ENCODE measurements at places on chromosomes 12 and 14. TPM values are rescaled to one million over a fixed set of nuclear protein-coding genes. Genes with fewer than 3 reads are reported as not detected.

The FIGNL2 gene
- 0.17 TPM for total RNA-seq

The TMTC2 gene
- 9.0 TPM for total RNA-seq

The TSHR gene
- not detected for total RNA-seq

The ACSS3 gene
- total RNA-seq: 32.9 TPM

The NR4A1 gene
- total RNA-seq: 2.1 TPM

The CLEC2B gene
- 15.7 TPM for total RNA-seq

The CLECL1 gene
- not detected for total RNA-seq

The GALNT16 gene
- total RNA-seq: 8.5 TPM

The TPH2 gene
- total RNA-seq: not detected

The REM2 gene
- total RNA-seq: 0.26 TPM

The GNB3 gene
- 1.3 TPM for total RNA-seq

The NAB2 gene
- 62.7 TPM for total RNA-seq

The NPFF gene
- not detected for total RNA-seq

The INSM2 gene
- total RNA-seq: not detected

The PTPRQ gene
- total RNA-seq: 1.3 TPM

The BAG5 gene
- 28.8 TPM for total RNA-seq

The SYCP3 gene
- 0.26 TPM for total RNA-seq

The KRT74 gene
- total RNA-seq: not detected

The TSPAN8 gene
- under 0.01 TPM for total RNA-seq

The GALC gene
- total RNA-seq: 18.7 TPM

The DAO gene
- not detected for total RNA-seq

The EML5 gene
- 0.66 TPM for total RNA-seq

The MLXIP gene
- 17.0 TPM for total RNA-seq

The TCL1A gene
- total RNA-seq: not detected

The KCNH5 gene
- total RNA-seq: 1.0 TPM

The RTL1 gene
- total RNA-seq: not detected

The TSFM gene
- total RNA-seq: 15.5 TPM

The ATL1 gene
- 16.2 TPM for total RNA-seq

The APEX1 gene
- 66.6 TPM for total RNA-seq

The FAM181A gene
- total RNA-seq: not detected

The SOAT2 gene
- not detected for total RNA-seq

The PUS7L gene
- 14.4 TPM for total RNA-seq

The GDF3 gene
- not detected for total RNA-seq

The CCDC175 gene
- not detected for total RNA-seq

The IL26 gene
- not detected for total RNA-seq

The PSME1 gene
- 172 TPM for total RNA-seq

The ZFHX2 gene
- total RNA-seq: 0.33 TPM

The RNF212B gene
- not detected for total RNA-seq

The CAPZA3 gene
- total RNA-seq: not detected

The KRT77 gene
- not detected for total RNA-seq

The C12orf60 gene
- total RNA-seq: 1.5 TPM

The KRT3 gene
- not detected for total RNA-seq

The EML1 gene
- total RNA-seq: 36.2 TPM

The SH2B3 gene
- 7.4 TPM for total RNA-seq

The PPP1CC gene
- 98.9 TPM for total RNA-seq

The GPD1 gene
- not detected for total RNA-seq

The ALDH1L2 gene
- total RNA-seq: 35.7 TPM

The GPR68 gene
- total RNA-seq: 0.26 TPM

The MGST1 gene
- 78.6 TPM for total RNA-seq
